ENCODE measurements at places on chromosomes 7 and 10. TPM values are rescaled to one million over a fixed set of nuclear protein-coding genes. Genes with fewer than 3 reads are reported as not detected.

DNA sequence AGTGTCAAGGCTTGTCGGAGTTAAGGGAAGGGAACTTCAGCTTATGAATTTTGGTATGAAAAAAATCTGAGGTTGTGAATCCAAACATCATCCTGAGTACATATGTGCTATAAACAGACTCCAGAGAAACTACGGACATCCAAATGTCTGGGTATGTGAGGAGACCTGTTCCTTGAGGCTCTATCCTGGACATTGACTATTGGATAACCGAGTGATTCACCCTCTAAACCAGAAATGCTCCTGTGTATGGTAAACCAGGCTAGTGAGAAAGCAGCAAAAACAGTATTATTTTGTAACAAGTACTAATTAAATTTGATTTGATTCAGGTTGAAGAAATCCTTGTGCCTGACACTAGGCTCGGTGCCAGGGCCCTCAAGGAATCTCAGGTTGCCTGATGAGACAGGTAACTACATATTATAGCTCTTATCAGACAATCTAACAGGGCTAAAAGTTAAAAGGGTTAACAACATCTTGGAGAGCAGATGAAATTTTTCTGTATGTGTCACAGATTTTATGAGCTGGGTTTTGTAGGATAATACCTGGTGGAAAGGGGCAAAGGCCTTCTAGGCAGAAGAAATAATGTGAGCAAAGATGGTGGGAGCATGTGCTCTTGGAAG, 10.4 kb upstream of the STOX1 start:
- no peaks in the 10 kb centered on the region for H3K4me1 ChIP-seq
- H3K27ac ChIP-seq, result no peak overlapping the region
- H3K36me3 ChIP-seq, result no peaks in the 10 kb centered on the region
- no peak for DNase-seq
- no peak overlapping the region for H3K4me3 ChIP-seq

MAGI2 gene
- total RNA-seq, result 0.25 TPM

DNA sequence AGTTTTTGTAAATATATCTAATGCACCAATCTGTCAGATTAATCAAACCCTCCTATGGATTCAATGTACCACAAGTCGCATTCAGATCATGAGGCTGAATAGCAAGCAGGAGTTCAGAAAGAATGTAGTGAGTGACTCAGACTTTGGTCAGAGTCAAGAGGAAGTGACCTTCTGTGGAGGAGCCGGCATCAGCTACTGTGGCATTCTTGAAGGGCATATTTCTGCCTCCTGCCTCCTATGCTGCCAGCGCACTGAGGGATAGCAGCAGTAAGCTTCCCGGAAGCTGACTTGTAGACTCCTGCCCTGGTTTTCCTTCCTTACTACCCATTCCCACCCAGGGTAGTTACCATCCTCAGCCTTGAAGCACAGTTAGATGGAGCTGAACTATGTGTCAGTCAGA, 867.5 kb downstream of the NRG3 start:
- H3K36me3 ChIP-seq, result no peaks in the 10 kb centered on the region
- H3K27me3 ChIP-seq, result no peaks in the 10 kb centered on the region
- no peak for DNase-seq
- H3K4me1 ChIP-seq, result peaks cover 8% of the 10 kb centered on the region
- no peak overlapping the region for H3K4me3 ChIP-seq

DPYSL4 gene
- 0.12 TPM for total RNA-seq

DNA sequence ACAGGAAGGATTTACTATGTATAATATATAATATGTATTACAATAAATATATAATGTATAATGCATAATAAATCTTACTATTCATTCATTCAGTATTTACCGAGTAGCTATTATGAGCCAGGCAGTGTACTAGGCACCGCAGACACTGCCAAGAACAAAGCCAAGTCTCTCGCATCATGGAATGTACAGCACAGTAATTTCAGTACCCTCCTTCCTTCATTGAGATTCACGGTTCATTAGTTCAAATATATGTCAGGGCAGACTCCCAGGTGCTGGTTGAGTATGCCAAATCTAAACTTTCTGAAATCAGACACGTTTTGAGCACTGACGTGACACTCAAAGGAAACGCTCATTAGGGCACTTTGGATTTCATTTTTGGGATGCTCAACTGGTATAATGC, 9.1 kb downstream of the USP6NL start:
- no peak overlapping the region for H3K4me3 ChIP-seq
- DNase-seq, result no peak
- no peak overlapping the region for H3K27ac ChIP-seq
- H3K27me3 ChIP-seq, result no peaks in the 10 kb centered on the region

AFAP1L2 gene
- 2.3 TPM for total RNA-seq

GRCh38 chr10:128711806-128712205, 585.6 kb upstream of the MKI67 start:
- H3K4me3 ChIP-seq, result no peak overlapping the region
- no peaks in the 10 kb centered on the region for H3K27me3 ChIP-seq
- DNase-seq, result no peak
- no peaks in the 10 kb centered on the region for H3K36me3 ChIP-seq
- no peak overlapping the region for H3K27ac ChIP-seq

DNA sequence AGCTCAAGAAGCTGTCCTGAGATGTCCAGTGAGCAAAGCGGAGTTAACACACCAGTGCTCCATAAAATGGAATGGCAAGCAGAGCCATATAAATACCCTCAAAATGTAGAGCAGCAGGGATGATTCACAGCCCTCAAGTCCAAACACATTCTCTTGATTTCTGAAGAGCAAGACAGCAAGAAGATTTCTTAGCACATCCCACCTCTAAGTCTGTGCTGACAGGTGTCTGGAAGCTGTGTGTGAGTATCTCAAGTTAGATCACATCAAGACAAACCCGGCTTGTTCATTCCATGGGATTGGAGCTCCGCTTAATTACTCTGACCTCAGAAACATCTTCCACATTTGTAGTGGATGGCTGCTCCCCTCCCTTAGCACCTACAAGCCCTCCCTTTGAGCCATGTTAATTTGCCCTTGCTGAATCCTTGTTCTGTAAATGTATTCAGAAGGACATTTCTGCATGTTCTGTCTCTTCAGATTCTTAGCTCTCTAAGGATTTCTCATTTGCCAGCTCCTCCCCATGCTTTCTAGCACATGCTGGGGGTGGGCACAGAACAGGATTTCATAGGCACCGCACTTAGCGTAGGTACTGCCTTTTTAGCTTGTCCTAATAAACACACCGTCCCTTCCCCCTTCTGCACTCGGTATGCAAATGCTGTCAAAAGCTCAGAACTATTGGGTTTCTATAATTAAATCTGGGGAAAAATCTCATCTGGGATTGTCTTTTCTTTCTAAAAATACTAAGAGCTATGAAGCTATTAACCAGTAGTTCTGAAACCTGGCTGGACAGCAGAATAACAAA, 112.7 kb downstream of the CPXM2 start:
- H3K27me3 ChIP-seq, result no peaks in the 10 kb centered on the region
- no peaks in the 10 kb centered on the region for H3K4me1 ChIP-seq
- H3K36me3 ChIP-seq, result no peaks in the 10 kb centered on the region
- H3K27ac ChIP-seq, result no peak overlapping the region

DNA sequence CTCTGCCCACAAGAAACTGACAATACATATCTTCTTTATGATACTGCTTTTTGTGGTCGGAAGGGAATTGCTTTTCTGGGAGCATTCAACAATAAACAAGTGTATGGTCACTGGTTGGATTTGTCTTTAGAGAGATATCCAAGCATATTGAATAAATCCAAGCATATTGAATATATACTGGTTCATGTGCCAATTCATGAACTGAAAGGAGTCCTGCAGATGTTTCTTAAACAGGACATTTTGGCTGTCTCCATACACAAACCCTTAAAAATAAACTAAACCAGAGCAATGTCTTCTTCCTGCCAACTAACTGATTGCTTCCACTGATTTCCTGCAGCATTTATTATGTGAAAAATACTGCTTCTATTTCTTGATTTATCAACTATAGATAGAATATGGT, 173.9 kb downstream of the FOXP2 start:
- DNase-seq, result no peak
- H3K4me3 ChIP-seq, result no peak overlapping the region
- no peaks in the 10 kb centered on the region for H3K4me1 ChIP-seq

SPDYE18 gene
- total RNA-seq, result 0.66 TPM

- H3K4me1 ChIP-seq, result no peaks in the 10 kb centered on the region
- no peaks in the 10 kb centered on the region for H3K27me3 ChIP-seq
- no peak overlapping the region for H3K27ac ChIP-seq
- DNase-seq, result no peak
Observed at GRCh38 chr7:82517050-82517449, 73.5 kb upstream of the CACNA2D1 start.

- no peak overlapping the region for H3K27ac ChIP-seq
- H3K4me1 ChIP-seq, result no peaks in the 10 kb centered on the region
- no peaks in the 10 kb centered on the region for H3K36me3 ChIP-seq
- no peak for DNase-seq
- no peaks in the 10 kb centered on the region for H3K27me3 ChIP-seq
Observed at GRCh38 chr7:1647961-1648672, 22.0 kb upstream of the ELFN1 start.

KCND2 gene
- total RNA-seq, result not detected

CHN2 gene
- total RNA-seq, result 16.5 TPM

VPS26A gene
- total RNA-seq, result 143 TPM

BAMBI gene
- total RNA-seq, result 165 TPM

PRPS1L1 gene
- not detected for total RNA-seq

DNA sequence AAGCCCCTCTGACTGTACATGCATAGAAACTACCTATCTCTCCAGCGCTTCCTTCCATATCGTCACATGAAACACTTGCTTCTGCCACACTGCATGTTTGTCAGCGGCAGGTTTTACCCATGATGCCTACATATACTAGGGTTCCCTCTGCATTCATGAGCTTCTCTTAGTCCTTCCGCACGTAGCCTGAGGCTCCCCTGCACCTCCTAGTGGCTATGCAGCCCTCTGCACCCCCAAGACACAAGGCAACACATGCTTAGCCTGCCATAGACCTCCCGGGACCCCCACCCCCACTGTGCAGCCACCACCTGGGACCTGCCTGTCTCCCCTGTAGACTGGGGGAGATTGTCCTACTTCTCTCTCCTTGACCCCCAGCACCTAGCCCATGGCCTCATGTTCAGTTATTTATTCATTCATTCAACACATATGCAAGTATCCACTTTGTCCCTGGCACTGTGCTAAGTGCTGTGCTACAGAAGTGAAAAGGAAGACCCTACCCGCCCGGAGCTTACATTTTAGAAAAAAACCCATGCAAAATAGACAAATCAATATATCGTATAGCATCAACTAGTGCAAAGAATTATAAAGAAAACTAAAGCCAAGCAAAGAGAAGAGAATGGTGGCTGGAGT, 23.5 kb downstream of the TMEM273 start:
- H3K4me1 ChIP-seq, result no peaks in the 10 kb centered on the region
- H3K27me3 ChIP-seq, result no peaks in the 10 kb centered on the region
- H3K36me3 ChIP-seq, result no peaks in the 10 kb centered on the region
- no peak overlapping the region for H3K4me3 ChIP-seq
- no peak overlapping the region for H3K27ac ChIP-seq

GRCh38 chr7:121954803-121955202, 81.8 kb downstream of the PTPRZ1 start:
- no peak overlapping the region for H3K4me3 ChIP-seq

DNA sequence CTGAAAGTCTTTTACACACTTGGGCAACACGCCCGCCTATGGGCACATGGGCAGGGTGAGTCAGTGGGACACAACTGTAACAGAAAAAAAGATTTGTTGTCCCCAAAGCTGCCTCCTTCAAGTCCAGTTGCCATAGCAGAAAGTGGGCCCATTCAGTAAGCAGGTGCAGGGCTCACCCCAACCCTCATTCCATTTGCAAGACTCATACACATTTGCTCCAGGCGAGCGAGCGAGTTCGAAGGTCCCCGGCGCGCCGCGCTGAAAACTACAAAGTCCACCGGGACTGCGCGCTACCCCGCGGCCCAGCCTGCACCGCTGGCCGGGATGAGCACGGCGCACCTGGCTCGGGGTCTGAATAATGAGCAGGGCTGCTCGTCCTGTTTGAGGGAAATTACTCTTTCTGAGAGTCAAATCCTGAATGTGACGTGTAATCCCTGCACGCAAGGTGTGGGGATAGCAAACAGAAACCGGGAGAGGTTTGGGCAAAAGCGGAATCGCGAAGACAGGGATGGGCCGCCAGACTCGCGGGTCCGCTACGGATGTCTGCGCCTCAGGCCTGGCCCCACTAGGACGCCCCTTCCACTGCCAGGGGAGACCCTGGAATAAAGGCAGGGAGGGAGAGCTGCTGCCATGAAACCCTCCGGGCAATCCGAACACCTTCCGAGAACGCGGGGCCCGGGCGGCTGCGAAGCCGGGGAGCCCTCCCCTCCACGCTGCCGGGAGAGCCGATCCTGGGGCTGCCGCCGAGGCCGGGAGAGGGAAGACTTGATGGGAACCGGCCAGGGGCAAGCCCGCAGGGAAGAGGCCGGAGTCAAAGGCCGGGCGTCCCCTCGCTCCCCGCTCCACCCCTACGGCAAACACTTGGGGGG, 982 bp downstream of the COBL start:
- H3K4me1 ChIP-seq, result peaks cover 64% of the 10 kb centered on the region
- no peaks in the 10 kb centered on the region for H3K27me3 ChIP-seq
- peak overlapping the region; percentile 96 for H3K27ac ChIP-seq
- DNase-seq, result peak; percentile 91

GRCh38 chr10:72889391-72889831, 4.1 kb upstream of the OIT3 start:
- H3K36me3 ChIP-seq, result no peaks in the 10 kb centered on the region
- no peak overlapping the region for H3K27ac ChIP-seq
- DNase-seq, result no peak
- no peaks in the 10 kb centered on the region for H3K27me3 ChIP-seq
- no peaks in the 10 kb centered on the region for H3K4me1 ChIP-seq

- no peaks in the 10 kb centered on the region for H3K4me1 ChIP-seq
- no peak overlapping the region for H3K4me3 ChIP-seq
- peak; percentile 12 for DNase-seq
- H3K27me3 ChIP-seq, result no peaks in the 10 kb centered on the region
- no peaks in the 10 kb centered on the region for H3K36me3 ChIP-seq
Observed at GRCh38 chr10:8163824-8164223, 109.3 kb downstream of the GATA3 start.

- DNase-seq, result no peak
- H3K27me3 ChIP-seq, result no peaks in the 10 kb centered on the region
- no peak overlapping the region for H3K4me3 ChIP-seq
- H3K27ac ChIP-seq, result no peak overlapping the region
Observed at GRCh38 chr10:15632456-15633091, 87.1 kb downstream of the ITGA8 start.

SFTPA2 gene
- total RNA-seq, result not detected

DNA sequence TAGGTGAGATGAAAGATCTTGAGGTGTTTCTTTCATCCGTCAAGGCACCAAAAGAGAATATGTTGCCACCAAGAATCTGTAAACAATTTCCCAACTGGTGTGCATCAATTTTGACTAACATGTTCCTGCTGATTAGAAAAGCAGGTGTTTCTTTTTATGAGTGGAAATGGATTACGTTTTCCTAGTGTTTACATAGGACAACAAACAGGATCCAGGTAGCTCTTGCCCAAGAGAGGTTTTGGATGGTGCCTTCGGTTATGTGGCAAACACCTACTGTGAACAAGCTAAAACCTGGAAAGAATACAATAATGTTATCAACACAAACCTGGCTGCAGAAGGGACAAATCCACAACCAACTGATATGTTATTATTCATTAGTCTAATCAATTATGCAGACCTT, 53.6 kb upstream of the WNT16 start:
- H3K36me3 ChIP-seq, result no peaks in the 10 kb centered on the region
- no peaks in the 10 kb centered on the region for H3K4me1 ChIP-seq
- no peak overlapping the region for H3K4me3 ChIP-seq
- no peak overlapping the region for H3K27ac ChIP-seq
- H3K27me3 ChIP-seq, result no peaks in the 10 kb centered on the region

CYP3A7 gene
- total RNA-seq, result not detected

GRCh38 chr7:116671681-116672595, at the start of gene MET:
Gene MET (plus strand): TSS chr7:116672196. CDS start chr7:116699085, 26,889 bp downstream.
- H3K4me1 ChIP-seq, result peaks cover 5% of the 10 kb centered on the region
- H3K27ac ChIP-seq, result peak within 1 kb of the TSS; percentile 47
- no peaks in the 10 kb centered on the region for H3K36me3 ChIP-seq
- peak; percentile 92 for DNase-seq
